GM23248 (cell line): ENCODE measurements at places on chromosomes 7 and 10. TPM values are rescaled to one million over a fixed set of nuclear protein-coding genes. Genes with fewer than 3 reads are reported as not detected.
A peak's percentile ranks its signal among the peaks of the same experiment; 100 is the strongest.

DNA sequence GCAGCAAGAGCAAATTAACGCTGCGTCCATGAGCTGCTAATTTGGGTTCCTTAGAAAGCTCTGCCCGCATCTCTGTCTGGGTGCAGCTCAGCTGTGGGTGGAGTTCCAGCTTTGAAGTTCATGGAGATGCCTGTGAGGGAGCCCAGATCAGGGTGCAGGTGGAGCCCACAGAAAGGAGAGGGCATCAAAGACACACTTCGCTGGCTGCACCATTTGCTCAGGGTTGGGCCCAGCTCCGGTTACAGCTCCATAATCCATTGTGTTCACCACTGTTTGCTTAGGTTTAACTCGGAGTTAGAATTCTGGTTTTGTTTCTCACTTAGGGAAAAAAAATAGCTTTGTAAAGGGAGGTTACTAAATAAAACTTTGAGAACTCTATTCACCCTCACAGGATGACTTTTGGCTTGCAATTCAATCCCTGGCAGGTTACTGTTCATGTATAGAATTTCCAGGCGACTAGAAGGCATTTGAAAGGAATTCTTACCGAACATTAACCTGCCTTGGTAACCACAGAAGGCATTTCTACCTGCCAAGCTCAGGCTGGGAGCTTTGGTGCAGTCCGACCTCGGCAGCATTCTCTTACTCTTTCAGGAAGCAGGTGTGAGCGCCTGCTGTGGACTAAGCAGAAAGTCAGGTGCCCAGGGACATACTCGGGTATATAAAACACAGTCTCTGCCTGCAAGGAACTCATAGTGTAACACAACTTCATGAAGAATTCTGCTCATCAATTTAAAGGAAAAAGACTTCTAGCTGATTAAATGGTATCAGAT lies 179.5 kb upstream of the RNF32 start:
- no peaks in the 10 kb centered on the region for H3K27me3 ChIP-seq
- no peak for DNase-seq
- H3K4me1 ChIP-seq, result no peaks in the 10 kb centered on the region
- H3K36me3 ChIP-seq, result no peaks in the 10 kb centered on the region
- no peak overlapping the region for H3K4me3 ChIP-seq
- no peak overlapping the region for H3K27ac ChIP-seq

DNA sequence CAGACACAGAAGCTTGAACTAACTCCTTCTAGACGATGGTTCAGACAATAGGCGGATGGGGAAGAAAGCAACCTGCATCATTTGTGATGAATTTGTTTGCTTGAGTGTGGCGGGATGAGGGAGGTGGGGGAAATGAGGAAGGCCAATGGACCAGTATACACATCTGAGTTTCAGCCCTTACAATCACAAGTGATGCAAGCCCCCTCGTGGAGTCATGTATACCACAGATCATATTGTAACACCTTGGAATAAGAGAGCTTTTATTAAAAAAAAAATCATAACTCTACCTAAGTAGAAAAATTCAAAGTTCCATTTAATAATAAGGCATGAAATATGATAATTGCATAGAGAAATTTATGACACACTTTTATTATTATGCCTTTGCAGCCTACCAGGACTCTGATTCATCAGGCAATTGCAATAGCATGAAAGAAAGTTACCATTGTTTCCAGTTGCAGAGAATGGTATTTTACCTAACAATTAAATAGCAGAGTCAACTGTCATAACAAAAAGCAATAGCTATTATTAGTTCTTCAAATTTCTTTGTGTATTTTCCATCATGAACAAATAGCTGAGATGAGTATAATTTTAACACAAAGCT lies 230.2 kb upstream of the AKR1E2 start:
- H3K4me1 ChIP-seq, result peaks cover 14% of the 10 kb centered on the region
- H3K4me3 ChIP-seq, result no peak overlapping the region
- no peaks in the 10 kb centered on the region for H3K27me3 ChIP-seq
- DNase-seq, result peak; percentile 62
- no peaks in the 10 kb centered on the region for H3K36me3 ChIP-seq

GRCh38 chr10:119706521-119707278 lies 19.1 kb upstream of the INPP5F start:
- H3K36me3 ChIP-seq, result no peaks in the 10 kb centered on the region
- no peaks in the 10 kb centered on the region for H3K27me3 ChIP-seq
- H3K27ac ChIP-seq, result no peak overlapping the region
- DNase-seq, result no peak

GRCh38 chr10:82472406-82473335 lies 597.7 kb downstream of the NRG3 start:
- H3K27ac ChIP-seq, result no peak overlapping the region
- H3K4me3 ChIP-seq, result no peak overlapping the region
- DNase-seq, result no peak
- no peaks in the 10 kb centered on the region for H3K4me1 ChIP-seq

EVX1 gene
- total RNA-seq, result not detected in 2 replicates

MKI67 gene
- 9.5 and 12.2 TPM in 2 replicates for total RNA-seq

- peaks cover 14% of the 10 kb centered on the region for H3K4me1 ChIP-seq
- H3K27ac ChIP-seq, result no peak overlapping the region
- H3K4me3 ChIP-seq, result no peak overlapping the region
- H3K27me3 ChIP-seq, result no peaks in the 10 kb centered on the region
- DNase-seq, result no peak
Measured at GRCh38 chr10:4177791-4178190, 392.8 kb upstream of the KLF6 start.

GRCh38 chr10:30158325-30158960 lies 99.1 kb upstream of the JCAD start:
- peaks cover 4% of the 10 kb centered on the region; the same call in 1 of the 2 replicates for H3K4me1 ChIP-seq
- no peak overlapping the region for H3K4me3 ChIP-seq
- H3K36me3 ChIP-seq, result no peaks in the 10 kb centered on the region
- H3K27ac ChIP-seq, result no peak overlapping the region
- DNase-seq, result peak; percentile 32

STK32C gene
- 7.1 and 9.8 TPM in 2 replicates for total RNA-seq

DNA sequence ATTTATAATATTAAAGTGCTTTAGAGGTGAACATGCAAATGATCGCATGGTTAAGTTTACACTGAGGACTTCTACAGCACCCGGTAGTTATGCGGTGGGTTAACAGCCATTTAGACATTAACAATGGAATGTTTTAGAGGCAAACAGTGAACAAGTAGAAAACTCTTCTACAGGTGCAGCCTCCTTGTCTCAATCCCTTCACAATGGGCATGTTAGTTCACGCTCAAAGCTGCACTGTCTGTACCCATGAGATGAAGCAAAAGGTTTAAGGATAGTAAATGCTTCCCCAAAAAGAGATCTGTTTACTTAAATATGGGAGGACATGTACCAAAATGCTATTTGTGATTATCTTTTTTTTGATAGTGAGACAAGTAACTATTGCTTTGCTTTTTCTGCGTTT lies 25.1 kb downstream of the PUS7 start:
- H3K27me3 ChIP-seq, result no peaks in the 10 kb centered on the region
- no peak for DNase-seq
- H3K36me3 ChIP-seq, result no peaks in the 10 kb centered on the region

CUBN gene
- 0.65 and 2.8 TPM in 2 replicates for total RNA-seq

LIPM gene
- not detected in 2 replicates for total RNA-seq

DNA sequence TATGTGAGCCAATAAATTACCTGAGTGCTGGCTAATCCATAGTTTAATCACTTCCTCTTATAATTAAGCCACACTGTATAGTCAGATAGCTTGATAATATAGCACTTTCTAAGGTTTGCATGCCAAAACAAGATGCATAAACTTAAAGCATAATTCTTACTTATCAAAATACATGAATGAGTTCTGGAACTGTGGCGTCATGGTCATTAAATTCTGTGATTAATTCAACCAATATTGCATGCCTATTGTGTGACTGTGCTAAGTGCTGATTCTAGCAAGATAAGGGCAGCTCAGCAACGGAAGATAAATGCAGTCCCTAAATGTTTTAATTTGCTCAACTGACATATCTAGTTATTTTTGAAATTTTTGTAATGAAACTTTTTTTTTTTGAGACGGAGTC lies 29.7 kb downstream of the HOXA1 start:
- H3K36me3 ChIP-seq, result no peaks in the 10 kb centered on the region
- H3K27ac ChIP-seq, result no peak overlapping the region
- H3K4me1 ChIP-seq, result peaks cover 23% of the 10 kb centered on the region
- no peak overlapping the region for H3K4me3 ChIP-seq

CPA1 gene
- total RNA-seq, result not detected in 2 replicates

SMKR1 gene
- not detected in 2 replicates for total RNA-seq

MRPS24 gene
- 79.3 and 113 TPM in 2 replicates for total RNA-seq

CTAGE4 gene
- 1.3 TPM in 1 of 2 replicates, not detected in the other for total RNA-seq
